Naive thymus-derived CD8-positive, alpha-beta T cell (primary cell): ENCODE measurements at places on chromosomes 16 and 17. TPM values are rescaled to one million over a fixed set of nuclear protein-coding genes. Genes with fewer than 3 reads are reported as not detected.
A peak's percentile ranks its signal among the peaks of the same experiment; 100 is the strongest.

- H3K4me1 ChIP-seq = no peaks in the 10 kb centered on the region
- H3K4me3 ChIP-seq = no peak overlapping the region
- H3K36me3 ChIP-seq = no peaks in the 10 kb centered on the region
- DNase-seq = no peak
Measured at GRCh38 chr16:88939972-88940861, 36.8 kb downstream of the CBFA2T3 start.

- no peak overlapping the region for H3K27ac ChIP-seq
- H3K4me1 ChIP-seq = peaks cover 36% of the 10 kb centered on the region
- H3K36me3 ChIP-seq = peaks cover 28% of the 10 kb centered on the region
- no peak for DNase-seq
Measured at GRCh38 chr16:67240506-67240905, 6.8 kb downstream of the FHOD1 start.

DNA sequence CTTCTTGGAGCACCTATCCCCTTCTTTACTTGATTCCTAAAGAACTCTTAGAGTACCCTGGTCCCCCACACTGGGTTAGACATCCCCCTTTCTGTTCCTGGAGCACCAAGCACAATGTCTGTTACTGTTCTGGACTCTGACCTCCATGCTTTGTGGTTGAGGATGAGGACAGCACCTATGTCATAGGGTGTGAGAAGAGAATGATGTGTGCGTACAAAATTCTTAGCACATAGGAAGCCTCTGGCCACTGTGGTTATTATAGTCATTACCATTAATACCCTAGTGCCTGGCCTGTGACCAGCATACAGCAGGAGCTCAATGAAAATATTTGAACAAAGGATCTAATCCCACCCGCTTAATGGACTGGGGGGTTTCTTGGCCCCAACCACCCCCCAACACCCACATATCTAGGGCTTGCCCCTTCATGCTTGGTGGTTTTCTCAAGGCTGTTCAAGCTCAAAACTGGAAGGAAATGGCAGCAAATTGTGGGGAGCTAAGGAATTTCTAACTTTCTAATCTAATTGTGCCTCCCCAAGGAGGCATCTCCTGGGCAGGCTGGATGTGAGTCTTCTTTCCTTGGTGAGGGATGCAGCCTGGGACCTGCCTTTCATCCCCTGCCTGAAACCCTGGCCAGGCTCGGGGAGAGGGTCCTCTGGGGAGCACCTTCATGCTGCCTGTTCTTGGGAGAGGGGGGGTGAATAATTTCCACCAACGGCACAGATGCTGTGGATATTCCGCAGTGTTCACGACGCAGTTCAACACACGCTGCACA, 1.5 kb upstream of the CMIP start:
- peak overlapping the region; percentile 90 for H3K4me3 ChIP-seq
- DNase-seq = no peak
- peaks cover under 1% of the 10 kb centered on the region for H3K27me3 ChIP-seq
- no peaks in the 10 kb centered on the region for H3K36me3 ChIP-seq

GRCh38 chr16:4402439-4403132, 13.8 kb downstream of the CORO7 start:
- DNase-seq = peak; percentile 66
- peaks cover 84% of the 10 kb centered on the region for H3K36me3 ChIP-seq
- no peaks in the 10 kb centered on the region for H3K27me3 ChIP-seq
- no peak overlapping the region for H3K27ac ChIP-seq

DNA sequence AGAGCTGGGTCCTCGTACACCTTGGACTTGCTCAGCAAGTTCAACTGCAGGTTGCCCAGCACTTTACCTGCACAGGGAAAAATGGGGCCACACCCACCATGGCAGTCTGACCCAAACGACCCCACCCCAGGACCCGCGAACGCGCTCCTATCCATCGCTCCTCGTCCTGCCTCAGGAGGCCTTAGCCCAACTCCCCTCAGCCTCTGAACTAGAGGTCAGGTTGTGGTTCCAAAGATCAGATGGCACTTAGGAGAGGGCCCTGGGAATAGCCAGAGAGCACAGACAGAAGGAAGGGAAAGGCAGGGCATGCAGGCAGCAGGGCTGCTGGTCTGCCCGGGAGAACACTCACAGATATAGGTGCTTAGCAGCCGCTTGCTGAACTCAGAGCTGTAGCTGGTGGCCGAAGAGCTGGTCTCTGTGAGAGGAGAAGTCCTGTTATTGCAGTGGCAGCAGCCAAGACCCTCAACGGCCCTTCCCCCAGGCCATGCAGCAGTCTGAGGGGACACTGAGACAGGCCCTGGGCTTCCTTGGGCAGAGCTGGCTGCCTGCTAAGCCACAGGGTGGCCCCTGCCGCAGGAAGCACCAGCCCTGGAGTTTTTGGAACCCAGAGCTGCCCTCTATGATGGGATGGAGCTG, 6.9 kb downstream of the ZACN start:
- peaks cover 60% of the 10 kb centered on the region for H3K36me3 ChIP-seq
- no peaks in the 10 kb centered on the region for H3K27me3 ChIP-seq
- no peak overlapping the region for H3K27ac ChIP-seq
- no peaks in the 10 kb centered on the region for H3K4me1 ChIP-seq
- no peak for DNase-seq

- no peak for DNase-seq
- H3K27ac ChIP-seq = no peak overlapping the region
- no peaks in the 10 kb centered on the region for H3K27me3 ChIP-seq
- H3K4me3 ChIP-seq = peak overlapping the region; percentile 75
- H3K4me1 ChIP-seq = peaks cover 65% of the 10 kb centered on the region
Measured at GRCh38 chr17:80872001-80872500, 119.6 kb upstream of the CHMP6 start.

- H3K4me1 ChIP-seq = peaks cover 29% of the 10 kb centered on the region
- H3K27ac ChIP-seq = peak overlapping the region; percentile 92
- no peaks in the 10 kb centered on the region for H3K27me3 ChIP-seq
Measured at GRCh38 chr16:48623304-48624016, 13.5 kb upstream of the N4BP1 start.

DNA sequence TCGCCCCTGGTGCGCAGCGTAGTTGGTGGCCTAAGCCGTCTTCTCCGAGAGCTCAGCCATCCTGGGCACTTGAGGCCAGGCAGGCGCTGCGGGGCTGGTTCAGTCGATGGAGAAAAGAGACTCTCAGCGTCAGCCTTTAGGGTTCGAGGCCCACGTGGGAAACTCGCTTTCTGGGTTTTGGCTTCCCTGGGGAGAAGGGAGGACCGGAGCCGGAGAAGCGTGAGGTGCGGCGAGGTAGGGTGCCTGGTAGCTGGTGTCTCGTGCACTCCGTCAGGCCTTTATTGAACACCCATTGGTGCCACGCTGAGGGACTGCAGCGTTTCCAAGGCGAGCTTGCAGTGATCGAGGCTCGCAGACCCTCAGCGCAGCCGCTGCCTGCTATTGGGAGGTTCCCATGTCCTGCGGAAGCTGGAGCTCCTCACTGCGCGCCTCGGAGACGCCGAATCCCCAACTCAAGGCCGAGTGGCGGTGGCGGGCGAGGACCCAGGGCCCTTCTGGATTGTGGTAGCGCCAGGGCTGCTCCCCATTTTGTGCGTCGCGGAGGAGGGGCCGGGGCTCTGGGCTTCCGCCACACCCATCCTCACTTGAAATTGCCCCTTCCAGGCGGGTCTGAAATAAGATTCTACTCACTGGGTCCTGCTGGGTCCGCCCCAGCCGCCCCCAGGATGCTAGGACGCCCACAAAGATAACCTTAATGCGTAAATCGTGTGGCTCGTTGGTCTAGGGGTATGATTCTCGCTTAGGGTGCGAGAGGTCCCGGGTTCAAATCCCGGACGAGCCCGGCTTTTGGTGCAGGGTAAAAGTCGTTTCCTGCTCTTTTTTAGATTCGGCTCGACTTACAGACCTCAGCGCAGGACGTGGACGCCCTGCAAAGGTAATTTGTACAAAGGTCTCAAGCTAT, 1.2 kb downstream of the OR1F1 start:
- peaks cover 5% of the 10 kb centered on the region for H3K36me3 ChIP-seq
- peak overlapping the region; percentile 86 for H3K4me3 ChIP-seq
- H3K27me3 ChIP-seq = peaks cover 31% of the 10 kb centered on the region
- peak overlapping the region; percentile 20 for H3K27ac ChIP-seq

- H3K4me1 ChIP-seq = no peaks in the 10 kb centered on the region
- no peak overlapping the region for H3K27ac ChIP-seq
- H3K36me3 ChIP-seq = no peaks in the 10 kb centered on the region
- H3K4me3 ChIP-seq = no peak overlapping the region
Measured at GRCh38 chr17:79331492-79331891, 256.9 kb downstream of the ENGASE start.

DNA sequence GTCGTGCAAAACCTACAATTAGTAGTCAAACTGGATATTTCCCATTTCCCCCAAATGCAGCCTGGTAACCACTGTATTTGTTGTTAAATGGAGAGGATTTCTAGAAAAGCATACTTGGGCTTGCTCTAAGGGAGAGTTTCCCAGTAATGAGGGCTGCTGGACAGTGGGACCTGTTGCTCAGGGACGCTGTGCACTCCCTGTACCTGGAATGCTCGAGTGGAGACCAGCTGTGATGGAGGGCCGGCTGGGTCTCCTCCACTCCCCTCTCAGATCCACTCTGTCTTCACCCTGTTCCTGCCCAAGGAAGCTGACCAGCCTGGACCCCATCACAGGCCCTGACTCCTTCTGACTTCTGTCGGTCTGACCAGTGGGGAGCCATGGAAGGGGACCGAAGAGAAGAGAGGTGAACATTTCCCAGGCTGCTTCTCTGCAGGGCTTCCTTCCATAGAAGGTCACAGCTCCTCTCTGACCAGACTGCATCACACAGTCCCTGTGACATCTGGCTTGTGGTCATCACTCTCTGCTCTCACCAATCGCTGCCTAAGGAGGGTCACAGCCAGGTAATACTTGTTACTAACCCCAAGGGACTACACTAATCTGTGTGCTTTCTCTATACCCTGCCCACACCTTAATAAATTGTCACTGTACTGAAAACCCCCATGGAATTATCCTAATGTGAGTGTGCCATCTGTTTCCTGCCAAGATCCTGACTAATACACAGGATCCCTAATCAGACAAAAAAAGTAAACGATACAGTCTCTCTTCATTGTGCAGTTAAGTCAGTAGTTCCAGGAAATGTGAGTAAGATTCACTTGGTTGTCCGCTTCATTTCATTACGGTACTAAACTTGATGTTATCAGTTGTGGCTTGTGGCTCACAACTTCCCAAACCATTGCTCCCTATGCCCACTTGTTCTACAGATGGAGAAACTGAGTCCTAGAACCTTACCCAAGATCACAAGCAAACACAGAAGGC, 102.4 kb downstream of the CCT6B start:
- H3K4me3 ChIP-seq = no peak overlapping the region
- no peak overlapping the region for H3K27ac ChIP-seq
- no peaks in the 10 kb centered on the region for H3K4me1 ChIP-seq
- H3K27me3 ChIP-seq = peaks cover 2% of the 10 kb centered on the region
- DNase-seq = no peak
- H3K36me3 ChIP-seq = no peaks in the 10 kb centered on the region

GRCh38 chr16:88883117-88883895, 16.8 kb upstream of the PABPN1L start:
- H3K36me3 ChIP-seq = no peaks in the 10 kb centered on the region
- H3K4me1 ChIP-seq = no peaks in the 10 kb centered on the region
- no peak overlapping the region for H3K27ac ChIP-seq
- DNase-seq = no peak

DNA sequence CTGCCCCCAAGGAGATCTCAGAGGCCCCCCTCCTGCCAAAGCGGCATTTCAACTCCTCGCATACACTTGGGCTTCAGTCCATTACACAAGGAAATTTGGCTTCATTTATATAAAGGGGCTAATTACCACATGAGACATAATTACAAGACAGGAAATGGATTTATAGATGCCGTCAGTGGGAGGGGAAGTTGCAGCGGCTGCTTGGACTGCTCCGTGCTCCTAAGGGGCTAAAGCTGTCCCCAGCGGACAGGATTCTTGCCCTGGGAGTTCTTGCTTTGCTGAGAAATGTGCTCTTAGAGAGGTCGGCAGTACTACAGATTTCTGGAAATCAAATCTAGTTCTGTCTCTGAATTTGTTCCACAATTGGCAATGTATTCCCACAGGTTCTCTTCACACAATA, 57.2 kb upstream of the NLK start:
- H3K4me1 ChIP-seq = peaks cover 10% of the 10 kb centered on the region
- no peaks in the 10 kb centered on the region for H3K27me3 ChIP-seq
- H3K4me3 ChIP-seq = no peak overlapping the region
- H3K27ac ChIP-seq = no peak overlapping the region
- H3K36me3 ChIP-seq = no peaks in the 10 kb centered on the region

Gene CPHXL2
- not detected for total RNA-seq

Gene IL17C
- total RNA-seq = 0.60 TPM

Gene OTOP3
- not detected for total RNA-seq

Gene MT4
- total RNA-seq = not detected

Gene COPZ2
- total RNA-seq = 1.2 TPM
